ENCODE measurements at places on chromosomes 3 and 15.

- no peak for DNase-seq
These were observed 309.1 kb upstream of the ICE2 start for GRCh38 chr15:60787837-60788691.

DNA sequence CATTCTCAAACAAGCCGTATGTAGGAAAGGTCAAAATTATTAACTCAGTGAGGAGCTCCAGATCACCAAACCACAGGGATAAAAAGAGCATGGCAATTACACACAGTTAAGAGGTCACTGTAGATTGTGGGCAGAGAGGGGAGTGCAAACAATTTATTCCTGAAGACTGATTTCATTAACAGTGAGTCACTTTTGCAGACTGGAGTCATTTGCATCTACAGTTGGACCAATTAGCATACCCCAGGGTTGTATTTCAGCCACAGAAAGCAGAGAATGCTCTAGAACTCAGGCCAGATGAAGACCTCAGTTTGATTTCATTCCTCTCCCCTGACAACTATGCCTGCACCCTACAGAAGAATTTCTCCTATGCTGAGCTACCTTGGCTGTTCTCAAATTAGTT, 40.1 kb downstream of the SETMAR start:
- no peak for DNase-seq

GRCh38 chr15:77547801-77548588, 84.7 kb downstream of the LINGO1 start:
- no peak for DNase-seq

- DNase-seq = no peak
These were observed 71.9 kb downstream of the MGLL start for GRCh38 chr3:127750226-127751031.

GRCh38 chr3:30440147-30440604, 166.2 kb upstream of the TGFBR2 start:
- DNase-seq = no peak

DNA sequence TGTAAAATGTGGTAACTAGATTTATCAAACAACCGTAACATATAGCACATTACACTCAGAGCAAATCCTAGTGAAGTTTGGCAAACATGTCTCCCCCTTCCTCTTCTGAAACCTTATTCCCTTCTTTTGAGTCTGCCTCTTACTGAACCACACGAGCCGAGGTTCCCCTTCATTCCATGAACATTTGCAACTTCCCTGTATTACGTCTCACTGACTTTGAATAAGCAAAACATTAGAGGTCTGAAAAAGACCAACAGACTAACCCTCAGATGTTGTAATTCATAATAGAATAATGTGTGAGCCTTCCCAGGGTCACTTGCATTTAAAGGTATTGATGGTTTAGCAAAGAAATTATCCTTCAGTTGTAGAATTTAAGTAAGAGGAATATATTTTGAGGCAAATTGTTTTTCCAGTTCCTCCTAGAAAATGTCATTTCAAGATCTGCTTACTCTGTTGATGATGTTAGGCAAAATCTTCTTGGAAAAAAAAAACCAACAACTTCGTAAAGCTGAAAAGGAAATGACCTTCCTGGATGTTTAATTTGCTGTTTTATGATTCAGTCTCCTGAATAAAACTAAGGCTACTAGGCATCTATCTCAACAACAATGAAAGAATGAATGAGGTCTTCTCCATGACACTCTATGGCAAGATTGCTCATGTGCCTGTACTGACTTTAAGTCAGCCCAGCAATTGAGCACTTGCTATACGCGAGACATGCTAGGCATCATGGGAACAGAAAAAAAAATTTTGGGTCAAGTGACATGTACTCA, 296.9 kb upstream of the NECTIN3 start:
- DNase-seq = no peak

- no peak for DNase-seq
These were observed 61.9 kb downstream of the TRPM7 start for GRCh38 chr15:50624616-50625168.

- DNase-seq = no peak
These were observed 102.8 kb downstream of the IL1RAP start for GRCh38 chr3:190616637-190617036.

GRCh38 chr15:90024406-90024805, 23.3 kb downstream of the ZNF710 start:
- DNase-seq = no peak

DNA sequence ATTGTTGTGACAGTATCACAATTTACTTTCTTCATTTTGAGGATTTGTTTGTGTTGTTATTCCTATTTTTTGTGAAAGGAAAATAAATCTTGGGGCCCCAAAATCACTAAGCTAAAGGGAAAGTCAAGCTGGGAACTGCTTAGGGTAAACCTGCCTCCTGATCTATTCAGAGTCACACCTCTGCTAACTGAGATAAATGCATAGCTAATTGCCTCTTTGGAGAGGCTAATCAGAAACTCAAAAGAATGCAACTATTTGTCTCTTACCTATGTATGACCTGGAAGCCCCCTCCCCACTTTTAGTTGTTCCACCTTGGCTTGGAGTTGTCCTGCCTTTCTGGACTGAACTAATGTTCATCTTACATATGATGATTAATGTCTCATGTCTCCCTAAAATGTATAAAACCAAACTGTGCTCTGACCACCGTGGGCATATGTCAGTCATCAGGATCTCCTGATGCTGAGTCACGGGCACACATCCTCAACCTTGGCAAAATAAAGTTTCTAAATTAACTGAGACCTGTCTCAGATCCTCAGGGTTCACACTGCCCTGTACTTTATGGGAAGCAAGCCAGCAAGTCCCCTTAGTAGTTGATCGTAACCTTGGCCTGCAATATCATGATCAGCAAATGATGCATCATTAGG, 523.2 kb upstream of the GOLIM4 start:
- no peak for DNase-seq

DNA sequence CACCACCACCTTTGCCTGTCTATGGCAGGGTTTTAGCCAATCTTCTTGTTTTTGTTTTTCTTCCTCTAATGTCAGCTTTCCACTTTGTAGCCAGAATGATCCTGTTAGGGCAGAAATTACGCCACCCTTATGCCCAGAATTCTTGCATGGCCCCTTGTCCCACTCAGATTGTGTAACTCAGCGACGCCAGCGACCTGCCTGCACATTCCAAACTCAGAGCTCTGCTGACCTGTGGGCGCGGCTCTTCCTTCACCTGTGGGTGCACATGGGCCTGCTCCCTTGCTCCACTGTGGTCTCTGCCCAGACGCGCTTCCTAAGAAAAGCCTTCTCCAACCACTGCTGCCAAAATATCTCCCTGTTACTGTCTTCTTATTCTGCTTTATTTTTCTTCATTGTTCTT, 45.0 kb downstream of the MED12L start:
- DNase-seq = no peak

- DNase-seq = no peak
These were observed 16.9 kb upstream of the ZFYVE19 start for GRCh38 chr15:40789999-40790398.

GRCh38 chr3:17094551-17094950, 209.8 kb downstream of the PLCL2 start:
- no peak for DNase-seq

- DNase-seq = no peak
These were observed 401.1 kb downstream of the NAALADL2 start for GRCh38 chr3:175260145-175260794.

- DNase-seq = no peak
These were observed 108.9 kb downstream of the EDEM1 start for GRCh38 chr3:5296362-5296761.

GRCh38 chr3:1962396-1963088, 136.1 kb upstream of the CNTN4 start:
- DNase-seq = no peak

DNA sequence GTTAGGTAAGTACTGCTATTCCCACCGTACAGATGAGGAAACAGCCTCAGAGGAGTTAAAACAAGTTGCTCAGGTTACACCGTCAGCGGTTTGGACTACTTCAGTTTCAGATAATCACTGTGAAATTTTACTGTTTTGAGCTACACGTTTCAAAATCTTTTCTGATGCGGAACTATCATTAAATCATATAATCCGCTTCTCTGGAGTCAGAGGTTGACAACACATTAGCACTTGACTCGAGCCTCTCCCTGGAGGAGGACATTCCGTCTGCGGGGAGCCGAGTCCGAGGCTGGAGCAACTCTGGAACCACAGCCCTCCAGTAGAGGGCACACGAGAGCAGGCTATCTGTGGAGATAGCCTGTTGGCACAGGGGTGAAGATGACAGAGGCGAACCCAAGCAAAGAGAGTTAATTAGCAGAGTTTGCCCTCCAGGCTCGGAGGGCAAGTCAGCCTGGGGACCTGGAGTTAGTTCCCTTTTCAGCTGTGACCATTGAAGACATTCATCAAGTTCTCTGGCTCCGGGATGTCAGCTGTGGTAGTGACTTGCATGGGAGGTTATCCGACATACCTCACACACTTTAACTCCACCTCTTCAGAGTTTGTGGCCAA, 131.2 kb downstream of the IGF1R start:
- DNase-seq = peak; percentile 49

DNA sequence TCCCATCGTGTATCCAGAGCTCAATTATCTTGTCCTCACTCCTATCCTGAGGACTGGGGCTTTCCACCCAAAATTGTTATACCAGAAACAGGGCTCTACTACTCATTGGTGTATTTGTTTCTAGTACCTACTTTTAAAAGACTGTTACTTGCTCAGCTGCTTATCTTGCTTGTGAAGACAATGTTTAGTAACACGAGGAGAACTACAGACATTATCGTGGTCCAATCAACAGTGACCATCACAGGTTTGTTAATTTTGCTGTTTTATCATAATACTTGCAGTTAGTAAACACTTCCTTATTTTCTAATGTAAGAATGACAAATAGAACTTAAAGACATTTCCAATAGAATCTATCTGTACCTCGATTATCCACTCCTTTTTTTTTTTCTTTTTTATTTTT, 13.5 kb downstream of the LRCH3 start:
- DNase-seq = no peak

Data from stimulated activated CD8-positive, alpha-beta memory T cell treated with anti-CD3 and anti-CD28 coated beads, Interleukin-15, amount 100 ng/mL, for 48 hours (primary cell).